ENCODE measurements at places on chromosomes 7 and 10.
A peak's percentile ranks its signal among the peaks of the same experiment; 100 is the strongest.

GRCh38 chr7:102425639-102426267 lies 7.6 kb upstream of the ORAI2 start:
- DNase-seq, result peak; percentile 68

DNA sequence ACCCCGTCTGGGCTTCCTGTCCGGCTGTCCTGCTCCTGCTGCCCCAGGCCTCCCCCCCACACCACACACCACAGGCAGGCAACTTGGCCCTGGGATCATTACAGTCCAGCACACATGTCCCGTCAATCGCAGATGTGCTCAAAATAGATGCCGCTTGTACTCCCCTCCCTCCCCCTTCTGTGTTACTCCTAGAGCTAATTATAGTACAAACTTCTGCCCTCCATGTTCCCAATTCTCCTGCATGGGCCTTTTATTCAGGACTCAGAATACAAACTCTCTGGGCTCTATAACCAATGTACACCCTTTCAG lies at the start of gene SYNPO2L:
SYNPO2L (minus strand) TSS at position 40 of the 309 bp plus-strand sequence. CDS start 107 bp downstream, outside the sequence.
- no peak for DNase-seq

GRCh38 chr10:86848747-86849146 lies 92.3 kb downstream of the BMPR1A start:
- DNase-seq, result no peak

GRCh38 chr7:53119514-53119941 lies 84.1 kb downstream of the POM121L12 start:
- DNase-seq, result no peak

DNA sequence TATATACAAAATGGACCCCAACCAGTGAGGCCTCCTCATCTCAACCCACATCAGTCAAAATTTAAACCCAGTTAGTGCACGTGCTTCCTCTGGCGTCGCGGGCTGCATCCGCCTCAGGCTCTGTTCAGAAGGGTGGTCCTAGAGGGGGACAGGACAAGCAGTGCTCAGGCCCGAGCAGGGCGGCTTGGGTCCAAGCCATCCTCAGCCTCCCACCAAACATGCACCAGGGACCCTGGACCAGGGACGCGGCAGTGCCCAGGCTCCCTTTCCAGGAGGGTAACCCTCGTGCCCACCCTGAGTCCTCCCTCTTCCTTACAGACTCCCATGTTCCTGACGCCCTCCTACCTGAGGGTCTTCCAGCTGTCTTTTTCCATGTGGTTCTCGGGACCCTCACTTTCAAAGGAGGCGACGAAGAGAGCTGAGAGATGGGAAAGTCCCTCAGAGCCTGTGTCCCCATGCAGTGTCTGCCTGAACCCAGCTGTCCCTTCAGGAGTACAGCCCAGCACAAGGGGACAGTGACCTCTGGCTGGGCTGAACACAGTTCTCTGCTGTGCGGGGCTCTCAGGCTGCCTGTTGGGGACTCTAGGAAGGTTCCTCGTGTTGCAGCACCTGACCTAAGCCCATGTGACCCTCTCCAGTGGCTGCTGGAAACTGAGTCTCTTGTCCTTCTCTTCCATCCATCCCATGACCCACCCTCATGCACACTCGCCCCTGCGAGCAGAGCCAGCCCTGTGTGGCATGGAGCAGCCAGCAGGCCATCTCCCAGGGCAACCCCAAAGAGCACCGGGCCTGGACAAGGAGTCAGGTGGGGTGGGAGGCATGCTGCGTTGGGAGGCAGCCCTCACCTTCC lies 58.1 kb downstream of the CSGALNACT2 start:
- no peak for DNase-seq

DNA sequence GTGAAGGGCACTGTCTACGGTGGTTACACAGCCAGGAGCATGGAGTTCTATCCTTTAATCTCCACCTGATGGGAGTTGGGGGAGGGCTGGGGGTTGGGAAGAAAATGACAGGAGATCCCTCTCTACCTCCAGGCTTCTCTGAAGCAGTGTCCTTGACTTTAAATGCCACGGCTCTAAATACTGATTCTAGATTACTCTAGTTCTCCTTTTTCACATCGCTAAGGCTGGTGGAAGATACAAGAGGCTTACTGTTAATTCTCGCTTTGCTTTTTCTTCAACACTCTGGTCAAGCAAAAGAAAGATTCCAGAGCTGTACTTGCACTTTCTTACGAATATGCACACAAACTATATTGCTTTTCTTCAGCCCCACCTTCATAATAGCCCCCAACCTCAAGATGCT lies 30.5 kb downstream of the ARL3 start:
- DNase-seq, result no peak

DNA sequence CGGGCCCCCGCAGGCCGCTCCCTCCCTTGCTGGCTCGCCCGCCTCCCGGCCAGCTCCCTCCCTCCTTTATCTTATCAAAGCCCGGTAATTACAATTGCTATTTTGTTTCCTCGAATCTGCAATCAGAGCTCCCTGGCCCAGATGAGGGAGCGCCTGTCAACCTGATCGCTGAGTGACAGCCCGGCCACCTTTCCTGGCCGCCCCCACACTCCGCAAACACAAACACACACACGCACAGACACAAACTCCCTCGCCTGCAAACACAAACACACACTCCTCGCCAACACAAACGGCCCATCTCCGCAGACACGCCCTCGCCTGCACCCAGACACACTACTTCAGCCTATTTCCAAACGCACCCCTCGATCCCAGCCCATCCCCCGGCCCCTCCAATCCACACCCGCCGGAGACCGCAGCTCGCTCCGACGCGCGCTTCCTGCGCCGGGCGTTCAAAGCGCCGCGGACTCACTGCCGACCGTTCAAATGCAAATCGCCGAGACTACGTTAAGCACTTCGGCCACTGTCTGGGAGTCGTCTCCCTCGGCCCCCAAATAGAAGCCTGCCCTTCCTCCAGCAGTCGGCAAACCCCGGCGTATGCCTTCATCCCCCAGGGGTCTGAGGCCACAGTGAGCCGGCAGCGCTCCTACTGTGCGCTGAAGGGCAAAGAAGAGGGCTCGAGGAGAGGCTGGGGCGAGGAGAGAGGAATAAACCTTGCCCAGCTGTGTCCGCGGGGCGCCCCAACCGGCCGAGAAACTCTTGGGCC lies 3.0 kb upstream of the FGF8 start:
- DNase-seq, result no peak

DNA sequence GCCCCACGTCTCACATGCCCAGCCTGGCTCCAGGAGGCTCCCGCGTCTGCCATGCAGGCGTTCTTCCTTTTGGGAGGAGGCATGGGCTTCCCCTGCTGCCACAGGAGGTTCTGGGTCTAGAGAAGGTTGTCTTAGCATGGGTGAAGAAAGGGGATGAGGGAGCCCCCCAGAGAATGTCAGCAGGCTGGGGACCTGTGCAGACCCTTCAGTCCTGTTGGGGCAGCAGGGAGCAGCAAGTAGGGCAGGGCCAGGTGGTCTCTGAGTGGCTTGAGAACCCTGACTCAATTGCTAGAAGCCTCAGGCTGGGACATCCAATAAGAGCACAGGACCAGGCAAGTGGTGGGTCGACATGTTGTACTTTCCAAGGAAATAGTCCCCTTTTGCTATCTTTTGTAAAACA lies 34.4 kb upstream of the ADCYAP1R1 start:
- DNase-seq, result no peak

DNA sequence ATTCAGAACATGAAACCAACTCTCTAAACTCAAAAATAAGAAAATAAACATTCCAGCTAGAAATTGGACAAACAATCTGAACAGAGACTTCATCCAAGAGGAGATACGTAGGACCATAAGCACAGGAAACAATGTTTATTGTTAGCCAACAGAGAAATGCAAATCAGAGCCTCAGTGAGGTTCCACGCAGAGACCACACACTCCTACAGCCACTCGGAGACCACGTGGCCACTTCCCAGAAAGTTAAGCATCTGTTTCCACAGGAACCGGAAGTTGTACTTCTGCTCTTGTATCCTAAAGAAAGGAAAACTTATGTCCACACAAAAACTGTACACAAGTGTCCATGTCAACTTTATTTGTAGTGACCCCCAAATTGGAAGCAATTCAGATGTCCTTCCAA lies 214.8 kb downstream of the MGMT start:
- no peak for DNase-seq

- no peak for DNase-seq
Measured at GRCh38 chr10:86064931-86065662, 301.5 kb downstream of the GRID1 start.

GRCh38 chr7:141128506-141128905 lies 54.6 kb downstream of the TMEM178B start:
- no peak for DNase-seq

Data from stimulated activated CD8-positive, alpha-beta memory T cell treated with anti-CD3 and anti-CD28 coated beads, Interleukin-4, amount 100 ng/mL, for 1 hour (primary cell).